H9 (cell line): ENCODE measurements at places on chromosomes 16 and 17. TPM values are rescaled to one million over a fixed set of nuclear protein-coding genes. Genes with fewer than 3 reads are reported as not detected.

DNA sequence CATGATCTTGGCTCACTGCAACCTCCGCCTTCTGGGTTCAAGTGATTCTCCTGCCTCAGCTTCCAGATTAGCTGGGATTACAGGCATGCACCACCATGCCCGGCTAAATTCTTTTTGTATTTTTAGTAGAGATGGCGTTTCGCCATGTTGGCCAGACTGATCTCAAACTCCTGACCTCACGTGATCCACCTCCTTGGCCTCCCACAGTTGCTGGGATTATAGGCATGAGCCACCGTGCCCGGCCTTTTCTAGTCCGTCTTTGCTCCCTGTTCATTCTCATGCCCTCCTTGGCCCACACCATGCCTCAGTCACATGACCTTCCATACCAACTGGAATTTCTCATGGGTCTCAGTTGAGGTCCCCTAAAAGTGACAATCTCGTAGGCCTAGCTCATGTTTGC lies 86.9 kb downstream of the SNX29 start:
- H3K4me1 ChIP-seq: no peaks in the 10 kb centered on the region
- no peaks in the 10 kb centered on the region for H3K36me3 ChIP-seq
- no peak for DNase-seq
- no peak overlapping the region for H3K27ac ChIP-seq

GRCh38 chr17:57626520-57627210 lies 118.4 kb downstream of the CCDC182 start:
- H3K27me3 ChIP-seq: no peaks in the 10 kb centered on the region
- no peak overlapping the region for H3K27ac ChIP-seq
- DNase-seq: no peak
- peaks cover 20% of the 10 kb centered on the region for H3K36me3 ChIP-seq

GRCh38 chr16:1451702-1452392 lies 7.5 kb upstream of the CCDC154 start:
- no peak overlapping the region for H3K27ac ChIP-seq
- no peak for DNase-seq
- H3K4me1 ChIP-seq: no peaks in the 10 kb centered on the region
- H3K27me3 ChIP-seq: no peaks in the 10 kb centered on the region

Gene TK1
- total RNA-seq: 95.8 and 98.7 TPM in 2 replicates

- H3K36me3 ChIP-seq: peaks cover 45% of the 10 kb centered on the region
- no peak overlapping the region for H3K27ac ChIP-seq
- peaks cover 4% of the 10 kb centered on the region; the same call in 1 of the 2 replicates for H3K4me1 ChIP-seq
- DNase-seq: no peak
- H3K4me3 ChIP-seq: no peak overlapping the region
Measured at GRCh38 chr16:88004391-88004790, 53.2 kb downstream of the BANP start.

DNA sequence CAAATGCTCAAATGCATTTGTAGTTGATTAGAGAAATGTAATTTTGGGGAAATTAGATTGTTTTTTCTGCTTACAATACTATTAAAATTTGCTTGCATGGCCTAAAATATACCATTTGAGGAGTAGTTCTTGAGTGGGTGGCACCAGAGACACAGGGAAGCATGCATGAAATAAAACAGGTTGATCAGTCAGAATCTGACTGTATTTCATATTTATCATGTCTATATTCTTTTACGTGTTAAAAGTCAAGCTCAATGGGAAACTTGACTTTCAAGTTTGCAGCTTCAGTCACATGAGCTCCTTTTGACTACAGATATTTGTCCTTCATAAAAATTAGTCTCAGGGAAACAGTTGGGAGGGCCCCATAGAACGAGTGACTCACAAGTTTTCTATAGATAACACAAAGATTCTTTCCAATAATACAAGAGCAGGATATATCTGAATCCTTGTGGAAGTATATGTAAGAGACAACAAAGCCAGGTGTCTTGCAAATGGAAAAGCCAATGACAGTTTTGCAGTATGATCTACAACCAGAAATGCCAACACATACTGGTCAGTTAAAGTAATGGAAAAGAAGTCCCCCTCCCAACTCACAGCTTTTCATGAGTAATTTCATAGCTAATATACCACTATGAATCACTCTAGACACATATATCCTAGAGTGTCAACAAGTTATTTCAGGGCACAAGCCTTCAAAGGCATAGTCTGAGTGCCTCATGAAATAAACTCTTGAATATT lies 42.2 kb upstream of the CORO6 start:
- H3K4me3 ChIP-seq: no peak overlapping the region
- H3K4me1 ChIP-seq: no peaks in the 10 kb centered on the region; the same call in 1 of the 2 replicates
- H3K27ac ChIP-seq: no peak overlapping the region
- peaks cover 12% of the 10 kb centered on the region for H3K36me3 ChIP-seq
- DNase-seq: no peak
- no peaks in the 10 kb centered on the region for H3K27me3 ChIP-seq

Gene SLFN13
- total RNA-seq: 10.1 TPM in 2 replicates

Gene MT1M
- total RNA-seq: 1.4 and 2.5 TPM in 2 replicates

DNA sequence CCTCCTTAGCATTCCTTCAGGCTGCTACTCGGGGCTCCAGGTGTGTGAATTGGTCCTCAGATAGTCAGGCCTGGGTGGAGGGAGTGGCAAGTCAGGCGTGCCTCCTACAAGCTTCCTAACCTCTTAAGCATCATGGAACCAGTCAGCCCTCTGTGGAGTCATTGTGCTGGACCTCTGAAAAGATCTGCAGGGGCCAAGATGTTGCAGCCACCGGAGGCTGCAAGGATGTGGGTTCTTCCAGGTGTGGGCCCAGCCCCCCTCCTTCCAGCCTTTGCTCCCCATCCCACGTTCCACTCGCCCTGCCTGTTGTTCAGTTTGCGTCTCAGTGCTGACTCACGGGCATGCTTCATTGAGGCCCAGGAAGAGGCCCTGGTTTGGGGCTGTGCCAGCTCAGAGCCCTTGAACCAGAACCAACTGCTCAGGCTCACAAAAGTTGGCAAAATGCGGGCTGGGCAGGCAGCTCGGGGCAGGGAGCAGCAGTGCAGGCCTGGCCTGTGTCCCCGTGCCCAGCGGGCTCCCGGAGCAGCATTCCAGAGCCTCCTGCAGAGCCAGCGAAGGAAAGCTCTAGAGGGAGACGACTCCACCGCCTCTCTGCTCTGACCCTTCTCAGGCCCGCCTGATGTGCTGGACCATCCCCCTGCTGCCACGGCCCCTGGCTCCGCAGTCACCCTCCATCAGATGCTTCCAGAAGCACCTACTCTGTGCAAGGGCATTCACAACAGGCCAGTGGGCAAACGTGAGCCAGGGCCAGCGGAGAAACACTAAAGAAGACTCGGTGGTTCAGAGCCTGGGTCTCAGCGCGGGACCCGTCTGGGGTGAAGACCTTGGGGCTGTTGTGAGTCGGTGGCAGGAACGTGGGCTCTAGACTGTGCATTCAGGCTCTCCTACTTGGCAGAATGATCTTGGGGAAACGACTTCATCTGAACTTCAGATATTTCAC lies 7.5 kb downstream of the LDHD start:
- peak; percentile 44 for DNase-seq
- no peak overlapping the region for H3K4me3 ChIP-seq
- H3K27ac ChIP-seq: no peak overlapping the region
- H3K4me1 ChIP-seq: peaks cover 6% of the 10 kb centered on the region; the same call in 1 of the 2 replicates
- H3K27me3 ChIP-seq: no peaks in the 10 kb centered on the region
- peaks cover 5% of the 10 kb centered on the region; the same call in 2 of the 3 replicates for H3K36me3 ChIP-seq

- peaks cover 7% of the 10 kb centered on the region; the same call in 1 of the 2 replicates for H3K4me1 ChIP-seq
- no peak for DNase-seq
- no peaks in the 10 kb centered on the region for H3K27me3 ChIP-seq
- no peaks in the 10 kb centered on the region; the same call in 2 of the 3 replicates for H3K36me3 ChIP-seq
- H3K4me3 ChIP-seq: no peak overlapping the region
- no peak overlapping the region for H3K27ac ChIP-seq
Measured at GRCh38 chr17:19264681-19265080, 27.5 kb downstream of the EPN2 start.

Gene PRR15L
- total RNA-seq: not detected in 2 replicates

Gene CD2BP2
- total RNA-seq: 90.1 and 90.2 TPM in 2 replicates

DNA sequence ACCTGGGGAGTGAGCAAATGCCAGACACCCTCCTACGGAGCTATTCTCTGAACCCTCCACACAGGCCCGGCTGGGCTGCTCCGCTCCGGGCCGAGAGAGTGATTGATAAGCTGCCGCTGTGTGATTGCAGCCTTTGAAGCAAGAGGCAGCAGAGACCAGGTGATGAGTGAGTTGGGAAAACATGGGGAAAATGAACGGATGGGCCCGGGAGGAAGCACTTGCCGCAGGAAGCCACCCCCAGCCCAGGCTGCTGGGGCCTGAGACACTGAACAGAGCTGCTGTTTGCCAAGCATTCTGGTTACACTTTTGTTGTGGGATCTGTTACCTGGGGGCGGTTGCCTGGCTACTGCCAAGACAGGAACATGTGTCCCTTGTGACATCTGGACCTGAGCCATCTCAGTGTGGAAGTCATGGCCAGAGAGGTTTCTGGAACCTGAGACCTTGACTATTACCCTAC lies 46.4 kb upstream of the KLHDC4 start:
- DNase-seq: no peak
- peaks cover 3% of the 10 kb centered on the region for H3K36me3 ChIP-seq
- no peak overlapping the region for H3K4me3 ChIP-seq
- H3K27me3 ChIP-seq: no peaks in the 10 kb centered on the region
- no peaks in the 10 kb centered on the region for H3K4me1 ChIP-seq

DNA sequence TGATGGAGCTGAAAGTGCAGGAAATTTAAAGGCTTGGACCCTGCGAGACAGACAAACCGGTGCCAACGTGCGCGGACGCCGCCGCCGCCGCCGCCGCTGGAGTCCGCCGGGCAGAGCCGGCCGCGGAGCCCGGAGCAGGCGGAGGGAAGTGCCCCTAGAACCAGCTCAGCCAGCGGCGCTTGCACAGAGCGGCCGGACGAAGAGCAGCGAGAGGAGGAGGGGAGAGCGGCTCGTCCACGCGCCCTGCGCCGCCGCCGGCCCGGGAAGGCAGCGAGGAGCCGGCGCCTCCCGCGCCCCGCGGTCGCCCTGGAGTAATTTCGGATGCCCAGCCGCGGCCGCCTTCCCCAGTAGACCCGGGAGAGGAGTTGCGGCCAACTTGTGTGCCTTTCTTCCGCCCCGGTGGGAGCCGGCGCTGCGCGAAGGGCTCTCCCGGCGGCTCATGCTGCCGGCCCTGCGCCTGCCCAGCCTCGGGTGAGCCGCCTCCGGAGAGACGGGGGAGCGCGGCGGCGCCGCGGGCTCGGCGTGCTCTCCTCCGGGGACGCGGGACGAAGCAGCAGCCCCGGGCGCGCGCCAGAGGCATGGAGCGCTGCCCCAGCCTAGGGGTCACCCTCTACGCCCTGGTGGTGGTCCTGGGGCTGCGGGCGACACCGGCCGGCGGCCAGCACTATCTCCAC lies at the start of gene NOG:
Gene NOG (plus strand): TSS at position 54 of the 674 bp plus-strand sequence. CDS start 525 bp downstream, at position 579.
- H3K27me3 ChIP-seq: peaks cover 13% of the 10 kb centered on the region; the same call in 1 of the 2 replicates
- H3K4me3 ChIP-seq: peak within 1 kb of the TSS; percentile 65
- no peaks in the 10 kb centered on the region for H3K36me3 ChIP-seq
- H3K27ac ChIP-seq: no peak within 1 kb of the TSS

GRCh38 chr17:62648251-62648955 lies 20.9 kb downstream of the MRC2 start:
- H3K4me1 ChIP-seq: no peaks in the 10 kb centered on the region; the same call in 1 of the 2 replicates
- H3K27ac ChIP-seq: no peak overlapping the region
- no peak overlapping the region for H3K4me3 ChIP-seq
- no peaks in the 10 kb centered on the region; the same call in 1 of the 2 replicates for H3K27me3 ChIP-seq
- no peaks in the 10 kb centered on the region for H3K36me3 ChIP-seq

GRCh38 chr17:83109793-83110645 lies 30.6 kb downstream of the METRNL start:
- H3K27ac ChIP-seq: no peak overlapping the region
- H3K4me1 ChIP-seq: no peaks in the 10 kb centered on the region
- H3K27me3 ChIP-seq: no peaks in the 10 kb centered on the region

GRCh38 chr16:46717692-46718091 lies 28.2 kb downstream of the ORC6 start:
- H3K27ac ChIP-seq: no peak overlapping the region
- no peaks in the 10 kb centered on the region for H3K36me3 ChIP-seq
- no peak for DNase-seq
- H3K27me3 ChIP-seq: no peaks in the 10 kb centered on the region
- H3K4me3 ChIP-seq: no peak overlapping the region; the same call in 2 of the 3 replicates

- peaks cover 8% of the 10 kb centered on the region; the same call in 1 of the 2 replicates for H3K4me1 ChIP-seq
- peak; percentile 55 for DNase-seq
- H3K4me3 ChIP-seq: peak overlapping the region; percentile 99
- H3K27ac ChIP-seq: no peak overlapping the region
- H3K36me3 ChIP-seq: peaks cover 47% of the 10 kb centered on the region
Measured at GRCh38 chr17:28716740-28717577, 709 bp downstream of the RAB34 start.

Gene KRTAP4-4
- not detected in 2 replicates for total RNA-seq

GRCh38 chr16:58096249-58096648 lies 32.9 kb downstream of the CFAP20 start:
- H3K4me3 ChIP-seq: no peak overlapping the region
- no peak overlapping the region for H3K27ac ChIP-seq
- no peaks in the 10 kb centered on the region for H3K4me1 ChIP-seq
- H3K36me3 ChIP-seq: no peaks in the 10 kb centered on the region
- no peak for DNase-seq
- H3K27me3 ChIP-seq: no peaks in the 10 kb centered on the region

GRCh38 chr16:24085666-24086065 lies 170.5 kb upstream of the CACNG3 start:
- no peaks in the 10 kb centered on the region; the same call in 2 of the 3 replicates for H3K36me3 ChIP-seq
- H3K27me3 ChIP-seq: no peaks in the 10 kb centered on the region
- H3K4me1 ChIP-seq: no peaks in the 10 kb centered on the region
- DNase-seq: no peak
- no peak overlapping the region for H3K4me3 ChIP-seq

DNA sequence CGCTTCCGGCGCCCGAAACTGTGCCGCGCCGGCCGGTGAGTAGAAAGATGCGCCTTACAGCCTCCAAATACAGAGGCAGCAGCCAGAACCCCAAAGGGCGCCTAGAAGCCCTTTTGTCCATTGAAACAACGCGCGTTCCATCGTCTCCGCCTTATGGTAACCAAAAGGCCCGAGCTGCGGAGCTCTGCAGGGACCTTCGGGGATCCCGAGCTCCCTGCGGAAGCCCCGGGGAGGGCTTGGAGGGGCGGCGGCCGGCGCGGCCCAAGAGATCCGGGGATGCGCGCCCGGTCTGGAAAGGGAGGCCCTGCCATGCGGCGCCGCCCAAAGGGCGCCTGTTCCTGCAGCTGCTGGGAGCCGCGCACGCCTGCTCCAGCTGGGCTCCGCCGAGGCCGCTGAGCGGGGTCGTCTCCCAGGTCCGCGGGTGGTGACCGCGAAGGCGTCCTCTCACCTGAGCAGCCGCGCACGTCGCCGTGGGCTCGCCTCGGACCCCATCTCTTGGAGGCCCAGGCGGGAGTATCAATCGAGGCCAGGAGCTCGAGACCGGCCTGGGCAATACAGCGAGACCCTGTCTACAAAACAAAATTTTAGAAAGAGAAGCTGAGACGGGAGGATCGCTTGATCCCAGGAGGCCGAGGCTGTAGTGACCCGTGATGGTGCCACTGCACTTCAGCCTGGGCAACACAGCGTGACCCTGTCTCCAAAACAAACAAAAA lies 742 bp upstream of the FBXO31 start:
- H3K4me1 ChIP-seq: peaks cover 4% of the 10 kb centered on the region; the same call in 1 of the 2 replicates
- DNase-seq: peak; percentile 73
